ENCODE measurements at places on chromosomes 1 and 21. TPM values are rescaled to one million over a fixed set of nuclear protein-coding genes. Genes with fewer than 3 reads are reported as not detected.

DNA sequence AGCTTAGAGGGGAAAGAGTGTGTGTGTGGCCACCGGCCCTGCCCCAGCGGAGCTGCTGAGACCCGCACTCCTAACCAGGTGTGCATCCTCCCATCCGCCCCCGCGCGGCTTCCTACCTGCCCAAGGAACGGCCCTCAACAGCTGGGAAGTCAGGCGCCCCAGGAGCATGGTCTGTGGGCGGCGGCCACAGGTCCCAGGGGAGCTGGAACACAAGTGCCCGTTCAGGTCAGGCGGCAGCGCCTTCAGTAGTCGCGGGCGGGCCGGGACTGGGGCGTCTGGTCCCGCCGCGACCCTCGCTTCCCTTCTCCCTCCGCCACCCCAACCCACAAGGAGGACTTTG lies 448 bp downstream of the AURKAIP1 start:
- no peak for DNase-seq

GRCh38 chr1:79708646-79709265 lies 702.2 kb upstream of the ADGRL4 start:
- DNase-seq, result no peak

DNA sequence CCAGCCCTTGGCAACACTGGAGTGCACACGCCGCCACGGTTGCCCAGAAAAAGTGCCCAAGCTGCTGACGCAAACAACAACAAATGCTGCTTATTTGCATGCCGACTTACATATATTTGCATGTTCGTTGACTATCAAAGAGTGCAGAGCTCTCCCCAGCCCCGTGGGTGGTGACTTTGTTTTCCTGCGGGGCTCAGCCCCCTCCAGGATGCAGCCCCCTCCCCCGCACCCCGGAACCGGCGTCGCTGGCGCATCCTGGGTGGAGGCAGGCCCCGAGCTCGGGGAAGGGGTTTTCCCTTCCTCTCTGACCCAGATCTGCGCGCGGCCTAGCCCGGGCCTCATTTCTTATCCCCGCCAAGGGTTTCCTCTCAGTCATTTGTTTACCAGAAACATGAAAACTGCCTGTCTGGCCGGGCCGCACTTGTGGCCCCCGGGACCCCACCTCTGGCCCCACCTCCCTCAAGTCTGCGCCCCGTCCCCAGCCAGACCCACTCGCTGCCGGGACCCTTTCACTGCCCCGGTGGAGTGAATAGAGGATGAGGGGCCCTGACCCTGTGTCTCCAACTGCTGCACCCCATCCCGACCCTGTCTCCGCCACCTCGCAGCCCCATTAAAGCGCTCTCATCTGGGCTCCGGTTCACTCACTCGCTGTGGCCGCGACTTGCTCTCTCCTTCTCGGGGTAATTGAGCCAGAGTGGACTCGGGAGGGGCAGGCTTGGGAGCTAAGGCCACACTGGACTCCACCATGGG lies 5.5 kb downstream of the TNFRSF25 start:
- DNase-seq, result no peak

DNA sequence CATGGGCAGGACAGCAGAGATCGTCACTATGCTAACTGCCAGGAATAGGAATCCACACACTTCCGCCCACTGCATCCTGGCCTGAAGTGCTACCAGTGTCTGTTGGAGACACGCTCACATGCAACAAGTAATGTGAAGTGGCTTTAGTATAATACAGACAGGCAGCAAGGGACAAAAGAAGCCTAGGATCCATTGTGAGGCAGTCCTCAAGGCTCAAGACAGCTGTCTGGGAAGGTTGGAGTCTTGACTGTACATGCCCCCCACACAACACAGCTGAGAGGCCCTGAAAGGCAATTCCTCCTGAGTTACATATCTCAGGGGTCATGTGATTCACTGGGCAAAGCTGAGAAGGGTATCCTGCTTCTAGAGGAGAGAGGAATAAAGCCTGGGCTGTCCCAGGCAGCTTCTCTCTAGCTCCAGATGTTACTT lies 39.9 kb upstream of the CD1D start:
- no peak for DNase-seq

DNA sequence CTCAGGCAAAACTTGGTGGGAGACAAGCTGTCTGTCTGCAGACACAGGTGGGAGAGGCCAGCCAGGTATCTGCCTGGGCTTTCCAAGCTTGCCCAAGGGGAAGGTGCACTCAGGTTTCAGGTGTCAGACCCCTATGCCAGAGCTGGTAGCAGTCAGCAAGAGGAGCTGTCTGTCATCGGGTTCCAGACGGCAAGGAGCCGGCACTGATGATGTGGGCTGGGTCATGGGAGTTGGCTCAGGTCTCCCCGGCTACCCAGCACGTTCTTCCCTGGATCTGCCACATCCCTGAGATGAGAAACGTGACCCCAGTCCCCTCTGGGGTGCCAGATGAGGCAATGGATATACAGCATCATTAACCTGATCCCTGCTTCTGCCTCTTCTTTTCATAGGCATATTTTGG lies 23.0 kb downstream of the TMCC2 start:
- DNase-seq, result no peak

- DNase-seq, result no peak
These were observed 3.0 kb downstream of the F11R start for GRCh38 chr1:161017756-161018630.

DNA sequence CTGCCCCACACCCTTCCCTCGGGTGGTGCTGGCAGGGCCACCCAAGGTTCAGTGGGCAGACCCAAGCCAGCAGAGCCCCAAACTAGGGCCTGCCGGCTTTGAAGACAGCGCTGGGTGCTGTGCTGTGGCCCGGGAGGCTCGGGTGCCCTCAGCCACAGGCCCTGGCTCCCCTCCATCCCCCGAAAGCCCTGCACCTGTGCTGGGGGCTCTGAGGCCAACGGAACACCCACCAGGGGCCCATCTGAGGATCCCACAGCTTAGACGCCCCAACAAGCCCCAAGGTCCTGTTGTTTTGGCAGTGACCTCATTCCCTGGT lies 8.6 kb downstream of the ITGB2 start:
- DNase-seq, result no peak

DNA sequence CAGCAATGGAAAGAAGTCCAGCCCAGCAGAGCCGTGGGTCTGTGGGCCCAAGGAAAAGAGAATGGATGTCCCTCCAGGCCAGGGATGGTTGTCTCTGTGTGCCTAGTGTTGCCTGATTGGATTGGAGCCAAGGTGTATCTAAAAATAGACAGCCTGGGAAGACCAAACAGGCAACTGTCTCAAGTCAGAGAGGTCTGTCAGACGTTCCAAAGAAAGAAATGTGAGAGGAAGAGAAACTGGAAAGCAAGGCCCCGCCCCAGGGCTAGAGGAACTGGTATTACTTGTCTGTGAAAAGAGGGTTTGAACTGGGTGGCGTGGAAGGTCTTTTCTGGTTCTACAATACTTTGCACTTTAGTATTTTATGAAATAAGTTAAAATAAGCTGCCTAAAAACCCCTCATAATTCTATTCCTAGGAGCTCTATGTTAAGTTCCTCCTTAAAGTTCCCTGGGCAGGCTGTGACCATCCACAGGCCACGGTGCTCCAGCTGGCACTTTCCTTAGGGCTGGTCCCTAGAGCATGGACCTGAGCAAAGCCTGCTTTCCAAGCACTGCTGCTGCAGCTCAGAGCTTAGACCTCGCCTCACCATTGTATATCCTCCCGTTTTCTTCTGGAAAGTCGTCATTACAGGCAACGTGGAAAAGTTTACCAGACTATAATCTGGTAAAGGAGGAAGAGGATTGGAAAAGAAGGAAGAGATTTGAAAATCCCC lies 151.6 kb downstream of the DISC1 start:
- DNase-seq, result no peak

DNA sequence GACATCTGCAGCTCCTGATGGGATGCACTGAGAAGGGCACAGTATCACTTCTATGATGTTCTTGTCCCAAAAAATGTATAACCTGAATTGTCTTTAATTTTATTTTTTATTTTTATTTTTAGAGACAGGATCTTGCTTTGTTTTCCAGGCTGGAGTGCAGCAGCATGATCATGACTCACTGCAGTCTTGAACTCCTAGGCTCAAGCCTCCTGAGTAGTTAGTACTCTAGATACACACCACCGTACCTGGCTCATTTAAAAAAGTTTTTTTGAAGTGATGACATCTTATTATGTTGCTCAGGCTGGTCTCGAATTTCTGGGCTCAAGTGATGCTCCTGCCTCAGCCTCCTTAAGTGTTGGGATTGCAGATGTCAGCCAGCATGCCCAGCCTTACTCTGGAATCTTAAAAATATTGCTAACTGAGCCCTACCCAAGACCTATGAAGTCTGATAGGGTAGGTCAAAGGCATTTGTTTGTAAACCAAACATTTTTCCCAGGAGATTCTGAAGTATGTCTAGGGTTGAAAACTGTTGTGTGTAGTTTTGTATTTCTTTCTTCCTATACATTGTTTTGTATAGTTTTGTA lies 68.9 kb downstream of the ATF6 start:
- DNase-seq, result no peak

DNA sequence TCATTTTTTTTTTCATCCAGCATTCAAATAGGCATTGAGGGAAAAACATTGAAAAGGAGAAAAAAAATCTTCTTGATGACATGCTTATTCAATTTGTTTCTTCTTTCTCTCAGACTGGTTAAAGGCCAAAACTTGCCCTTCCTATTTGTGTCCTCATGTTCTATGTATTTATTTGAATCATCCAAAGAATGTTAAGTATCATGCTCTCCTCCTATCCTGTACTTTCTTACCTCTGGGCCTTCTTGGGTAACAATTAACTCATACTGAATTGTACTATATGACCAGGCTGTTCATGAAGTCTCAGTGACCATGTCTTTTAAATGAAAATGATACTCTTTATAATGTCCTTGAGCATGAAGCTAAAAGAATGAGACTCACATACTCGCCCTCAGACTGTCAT lies 36.5 kb upstream of the DENND1B start:
- no peak for DNase-seq

DNA sequence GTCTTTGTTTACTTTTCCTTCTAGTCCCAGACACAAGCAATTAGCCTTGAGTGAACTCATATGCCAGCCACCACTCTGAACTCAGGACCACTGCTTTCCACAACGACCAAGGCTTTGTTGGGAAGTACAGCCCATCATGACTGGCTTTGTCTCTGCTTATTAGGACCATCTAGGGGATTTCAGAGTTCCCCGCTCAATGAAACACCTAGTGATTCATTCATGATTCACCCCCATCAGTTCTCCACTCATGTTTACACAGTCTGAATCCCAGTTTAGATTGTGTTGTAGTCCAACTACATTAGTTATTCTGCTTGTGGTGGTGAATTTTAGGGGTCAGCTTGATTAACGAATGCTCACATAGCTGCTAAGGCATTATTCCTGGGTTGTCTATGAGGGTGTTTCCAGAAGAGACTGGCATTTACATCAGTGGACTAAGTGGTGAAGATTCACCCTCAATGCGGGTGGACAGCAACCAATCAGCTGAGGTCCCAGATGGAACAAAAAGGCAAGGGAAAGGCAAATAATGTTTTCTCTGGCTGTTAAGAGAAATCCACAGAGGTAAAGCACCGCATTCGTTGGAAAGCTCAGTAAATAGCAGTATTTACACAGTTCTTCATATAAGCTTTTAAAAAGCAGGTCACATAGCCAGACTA lies 122.7 kb downstream of the RGS21 start:
- DNase-seq, result no peak

DNA sequence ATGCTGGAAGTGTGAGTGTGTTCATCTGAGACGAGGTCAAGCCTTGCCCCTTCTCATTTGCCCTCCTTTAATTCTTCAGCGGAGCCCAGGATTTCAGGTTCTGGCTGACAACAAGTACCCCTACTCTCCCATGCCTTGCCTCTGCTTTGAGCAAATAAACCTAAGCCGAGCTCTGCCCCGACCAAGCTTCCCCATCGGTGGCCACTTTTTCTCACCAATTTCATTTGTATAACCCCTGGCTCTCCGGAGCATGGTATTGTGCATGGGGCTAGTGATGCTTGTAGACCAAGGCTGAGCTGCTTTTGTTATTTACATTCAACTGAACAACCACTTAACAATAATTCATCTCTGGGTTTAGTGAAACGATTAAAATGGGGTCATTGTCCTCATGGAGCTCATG lies 100.2 kb upstream of the RAB3GAP2 start:
- no peak for DNase-seq

- DNase-seq, result no peak
These were observed 73.7 kb downstream of the URB2 start for GRCh38 chr1:229699613-229700267.

DNA sequence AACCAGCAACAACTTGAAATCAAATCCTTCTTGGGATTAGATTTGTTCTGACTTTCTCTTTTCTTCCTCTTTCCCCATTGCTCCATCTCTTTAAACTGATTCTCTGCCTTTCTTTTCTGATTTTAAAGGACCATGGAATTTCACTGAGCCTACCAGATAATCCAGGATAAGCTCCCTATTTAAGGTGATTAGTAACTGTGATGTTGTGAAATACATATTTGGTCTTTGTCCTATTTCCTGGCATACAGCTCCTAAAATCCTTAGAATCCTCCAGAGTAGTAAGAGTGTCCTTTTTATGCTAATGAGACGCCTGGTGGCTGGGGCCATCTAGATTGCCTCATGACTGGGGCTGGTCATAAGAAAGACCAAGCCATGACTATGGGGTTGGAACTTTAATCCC lies 236.9 kb downstream of the USP25 start:
- DNase-seq, result no peak

DNA sequence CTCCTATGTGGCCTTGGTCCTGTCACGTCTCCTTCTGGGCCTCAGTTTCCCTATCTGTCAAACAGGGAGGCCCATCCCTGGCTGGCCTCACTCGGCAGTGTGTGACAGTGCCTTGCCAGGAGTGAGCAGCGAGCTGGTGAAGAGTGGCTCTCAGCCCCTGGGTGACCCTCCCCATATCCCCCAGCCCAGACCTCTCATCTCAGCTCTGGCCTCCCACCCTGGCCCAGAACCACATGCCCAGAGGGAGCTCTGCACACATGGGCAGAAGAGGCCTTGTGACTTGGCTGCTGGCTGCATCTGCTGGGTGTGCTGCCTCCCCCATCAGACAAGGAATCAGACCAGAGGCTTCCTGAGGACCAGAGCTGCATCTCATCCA lies 19.5 kb upstream of the PADI1 start:
- DNase-seq, result no peak

- DNase-seq, result no peak
These were observed 33.1 kb upstream of the SLAMF9 start for GRCh38 chr1:159987186-159987585.

DNA sequence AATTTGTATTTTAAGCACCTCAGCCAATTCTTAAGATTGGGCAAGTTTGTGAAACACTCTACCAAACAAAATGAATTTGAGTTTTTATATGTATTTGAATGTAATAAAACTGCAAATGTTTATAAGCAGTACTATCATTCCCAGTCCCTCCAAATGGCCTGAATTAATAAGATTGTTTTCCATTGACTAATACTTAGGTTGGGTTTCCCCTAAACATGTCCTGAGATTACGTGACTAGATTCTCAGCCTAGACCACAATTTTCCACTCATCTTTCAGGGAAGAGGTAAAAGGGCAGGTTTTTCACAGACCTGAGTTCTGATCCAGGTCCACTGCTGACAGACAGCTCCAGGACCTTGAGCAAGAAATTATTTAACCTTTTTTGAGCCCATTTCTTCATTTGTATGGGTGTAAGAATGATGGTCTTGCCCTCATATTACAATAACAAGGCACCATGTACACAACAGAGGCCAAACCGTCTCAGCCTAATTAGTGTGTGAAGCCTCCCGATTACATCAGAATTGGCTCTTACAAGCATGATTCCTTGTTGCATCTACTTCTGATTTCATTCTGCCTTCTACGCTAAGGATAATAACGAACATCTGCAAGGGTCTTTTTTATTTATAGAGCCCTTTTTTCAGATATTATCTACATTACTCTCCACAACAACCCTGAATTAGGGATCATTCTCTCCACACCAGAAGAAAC lies 51.2 kb downstream of the BEND5 start:
- no peak for DNase-seq

GRCh38 chr1:66350001-66350547 lies 183.9 kb upstream of the SGIP1 start:
- no peak for DNase-seq

Gene OR14K1
- not detected for total RNA-seq

Gene DPT
- total RNA-seq, result not detected

Gene CRP
- total RNA-seq, result not detected

Gene DEPDC1
- total RNA-seq, result 0.54 TPM

Data from dorsolateral prefrontal cortex (tissue), 122 donors.